Hindlimb muscle (tissue), 1 donor: ENCODE measurements at places on chromosomes 1 and 21.
A peak's percentile ranks its signal among the peaks of the same experiment; 100 is the strongest.

DNA sequence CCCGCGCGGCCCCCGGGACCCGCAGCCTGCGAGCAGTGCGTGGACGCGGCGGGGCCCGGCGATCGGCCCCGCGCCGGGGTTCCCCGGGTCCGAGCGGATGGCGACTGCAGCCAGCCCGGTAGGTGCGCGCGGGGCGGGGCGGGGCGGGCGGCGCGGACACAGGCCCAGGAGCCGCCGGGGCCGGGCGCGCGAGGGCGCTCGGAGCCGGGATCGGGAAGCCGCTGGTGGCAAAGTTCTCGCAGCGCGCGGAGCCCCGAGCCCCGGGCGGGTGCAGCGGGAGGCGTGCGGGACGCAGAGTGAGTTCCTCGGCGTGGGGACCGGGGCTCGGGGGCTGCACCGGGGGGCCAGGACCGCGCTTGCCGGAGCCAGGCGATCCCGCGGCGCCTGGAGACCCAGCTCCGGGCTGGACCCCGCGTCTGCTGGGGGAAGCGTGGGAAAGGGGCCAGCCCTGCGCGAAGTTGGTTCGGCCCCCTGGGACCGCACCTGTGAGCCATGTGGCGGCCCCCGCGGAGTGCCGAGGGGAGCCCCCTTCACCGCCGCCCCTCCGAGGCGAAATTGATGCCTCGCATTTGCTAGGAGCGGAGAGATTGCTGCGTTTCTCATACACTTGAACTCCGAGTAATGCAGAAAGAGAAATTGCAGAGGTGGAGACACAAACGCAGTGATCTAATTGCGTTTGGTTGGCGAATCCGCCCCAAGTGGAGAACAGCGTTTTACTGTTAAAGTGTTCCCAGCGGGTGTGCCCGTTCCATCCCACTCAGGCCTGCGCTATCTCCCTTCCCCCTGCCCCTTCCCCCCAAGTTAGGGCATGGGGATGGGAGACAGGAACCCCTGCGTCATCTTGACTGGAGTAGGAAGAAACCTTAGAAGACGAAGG lies 228.9 kb upstream of the TMEM51 start:
- peak; percentile 69 for DNase-seq

- DNase-seq = no peak
Observed at GRCh38 chr1:180923021-180923841, 10.5 kb downstream of the KIAA1614 start.

DNA sequence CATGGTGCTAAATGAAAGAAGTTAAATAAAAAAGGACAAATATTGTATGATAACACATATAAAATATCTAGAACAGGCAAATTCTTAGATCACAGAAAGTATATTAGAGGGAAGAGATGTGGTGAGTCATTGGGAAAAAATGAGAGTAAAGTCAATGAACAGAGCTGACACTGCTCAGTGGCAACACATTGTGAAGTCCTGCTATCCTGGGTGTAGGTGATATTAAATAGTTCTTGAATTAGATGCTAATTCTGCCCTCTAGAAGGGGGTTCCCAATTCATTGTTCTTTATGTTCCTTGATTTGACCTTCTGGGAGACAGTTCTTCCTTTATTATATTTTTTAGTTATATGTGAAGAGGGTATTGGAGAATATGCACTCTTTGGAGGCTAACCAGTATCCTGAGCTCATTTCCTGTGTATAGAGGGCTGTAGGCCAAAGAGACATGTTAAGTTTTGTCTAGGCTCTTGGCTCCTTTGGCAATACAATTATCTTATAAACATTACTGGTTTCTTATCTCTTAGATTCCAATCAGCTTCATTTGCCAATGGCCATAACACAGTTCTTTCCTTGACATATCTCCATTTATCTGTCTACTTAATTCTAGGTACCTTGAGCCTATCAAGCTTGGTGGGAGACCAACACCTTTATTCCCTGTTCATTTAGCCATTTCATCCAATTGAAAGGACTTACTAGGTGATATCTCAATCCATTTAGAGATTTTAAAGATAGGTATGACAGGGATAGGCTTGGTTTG lies 6.6 kb upstream of the SLC35A3 start:
- no peak for DNase-seq

- no peak for DNase-seq
Observed at GRCh38 chr1:11858613-11858967, at the start of gene NPPB. Gene NPPB (minus strand): TSS chr1:11858945. CDS start chr1:11858833, 112 bp downstream.
